ENCODE measurements at places on chromosomes 7 and 10. TPM values are rescaled to one million over a fixed set of nuclear protein-coding genes. Genes with fewer than 3 reads are reported as not detected.

HOXA10 gene
- 0.34 TPM for polyA plus RNA-seq

FOXI2 gene
- not detected for polyA plus RNA-seq

PTCD1 gene
- polyA plus RNA-seq = 4.6 TPM

AKR1E2 gene
- polyA plus RNA-seq = 8.5 TPM

TRIL gene
- 57.5 TPM for polyA plus RNA-seq

MBL2 gene
- not detected for polyA plus RNA-seq

ELN gene
- polyA plus RNA-seq = 230 TPM

CLDN3 gene
- 17.0 TPM for polyA plus RNA-seq

TRDMT1 gene
- polyA plus RNA-seq = 15.9 TPM

SPDYE6 gene
- 4.7 TPM for polyA plus RNA-seq

NKX6-2 gene
- 6.2 TPM for polyA plus RNA-seq

AEBP1 gene
- 53.8 TPM for polyA plus RNA-seq

TUBAL3 gene
- 0.10 TPM for polyA plus RNA-seq

NRP1 gene
- polyA plus RNA-seq = 148 TPM

Data from left lung (tissue), 14 donors.